ENCODE measurements at places on chromosomes 4 and X.

DNA sequence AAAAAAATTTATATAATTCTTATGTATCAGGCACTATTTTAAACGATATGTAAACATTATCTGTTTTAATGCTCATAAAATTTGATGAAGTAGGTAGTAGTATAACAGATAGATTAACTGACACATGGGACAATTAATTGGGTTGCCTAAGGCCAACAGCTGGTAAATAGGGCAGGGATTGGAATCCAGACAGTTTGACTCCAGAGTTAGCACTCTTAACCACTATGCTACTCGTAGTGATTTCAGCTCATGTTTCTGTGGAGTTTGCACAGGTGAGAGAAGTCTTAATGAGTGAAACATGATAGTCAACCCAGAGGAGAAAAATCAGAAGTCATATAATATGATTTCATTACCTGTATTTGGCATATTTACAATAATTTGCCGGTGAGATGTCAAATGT, 126.0 kb upstream of the WDFY3 start:
- DNase-seq: no peak

GRCh38 chrX:39692796-39693195, 405.0 kb downstream of the BCOR start:
- no peak for DNase-seq

GRCh38 chrX:72030431-72030830, 101.3 kb downstream of the RTL5 start:
- DNase-seq: no peak

DNA sequence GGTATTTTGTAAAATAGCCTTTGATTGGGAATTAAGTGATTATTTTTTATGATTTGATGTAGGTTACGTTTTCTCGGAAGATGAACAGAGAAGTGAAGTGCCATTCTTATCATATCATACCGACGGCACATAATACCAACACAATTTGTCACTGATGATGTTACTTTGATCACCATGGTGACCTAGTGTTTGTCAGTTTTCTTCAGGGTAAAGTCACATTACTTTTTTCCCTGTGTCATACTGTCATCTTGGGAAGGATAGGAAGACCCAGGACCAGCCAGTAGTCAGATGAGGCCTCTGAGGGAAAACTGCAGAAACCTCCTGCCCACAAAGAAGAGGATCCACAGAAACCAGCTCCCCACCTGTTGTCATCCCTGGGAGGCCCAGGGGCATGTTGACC, 1.3 kb upstream of the MAGEC1 start:
- DNase-seq: no peak

DNA sequence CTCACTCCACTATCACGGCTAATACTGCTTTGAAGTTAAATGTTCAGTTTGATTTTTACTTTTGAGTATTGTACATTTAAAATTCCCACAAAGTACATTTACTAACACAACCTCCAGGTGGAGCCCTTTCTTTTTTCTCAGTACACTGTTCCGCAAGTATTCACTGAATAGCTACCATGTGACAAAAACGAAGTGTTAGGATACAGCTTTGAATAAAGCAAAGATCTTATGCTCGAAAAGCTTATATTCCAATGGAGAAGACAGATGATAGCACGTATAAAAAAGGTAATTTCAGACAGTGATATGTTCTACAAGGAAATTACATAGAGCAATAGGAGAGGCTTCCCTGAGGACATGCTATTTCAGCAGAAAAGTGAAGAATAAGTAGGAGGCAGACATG, 60.7 kb upstream of the ABCG2 start:
- no peak for DNase-seq

- no peak for DNase-seq
Measured at GRCh38 chr4:4477796-4478195, 64.1 kb downstream of the STX18 start.

DNA sequence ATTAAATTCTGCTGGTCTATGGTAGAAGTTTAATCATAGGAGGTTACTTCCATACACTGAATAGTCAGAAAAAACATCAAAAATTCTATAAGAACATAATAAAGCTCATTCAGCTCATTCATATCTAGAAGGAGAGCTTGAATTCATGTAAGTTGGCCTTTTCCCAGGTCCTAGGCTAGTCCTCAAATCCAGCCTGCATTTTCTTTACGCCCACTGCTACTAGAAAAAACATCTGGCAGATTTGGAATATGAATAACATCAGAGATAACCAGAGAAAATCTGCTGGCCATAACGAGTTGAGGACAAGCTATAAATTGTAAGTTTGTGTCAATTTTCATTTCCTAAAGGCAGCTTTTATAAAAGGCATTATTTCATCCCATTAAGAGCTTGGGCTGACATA, 95.5 kb downstream of the MXRA5 start:
- DNase-seq: no peak

- no peak for DNase-seq
Measured at GRCh38 chrX:151981129-151981528, 6.7 kb upstream of the GABRE start.

DNA sequence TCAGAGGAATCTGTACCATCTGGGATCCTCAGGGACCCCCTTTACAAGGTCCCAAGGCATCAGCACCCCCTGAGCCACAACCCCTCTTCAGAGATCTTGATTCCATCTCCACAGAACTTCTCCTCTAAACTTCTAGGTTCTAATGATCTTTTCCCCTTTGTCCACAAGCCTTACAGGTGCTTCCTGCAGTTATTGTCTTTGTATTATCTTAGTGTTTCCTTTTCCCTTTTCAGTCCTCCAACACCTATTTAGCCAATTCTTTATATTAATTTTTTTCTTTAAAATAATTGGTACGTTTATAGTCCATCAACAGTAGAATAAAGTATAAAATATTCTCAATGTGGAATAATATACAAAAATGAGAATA, 35.2 kb upstream of the FAM241A start:
- DNase-seq: no peak

- no peak for DNase-seq
Measured at GRCh38 chrX:23879380-23880090, 28.2 kb downstream of the APOO start.

DNA sequence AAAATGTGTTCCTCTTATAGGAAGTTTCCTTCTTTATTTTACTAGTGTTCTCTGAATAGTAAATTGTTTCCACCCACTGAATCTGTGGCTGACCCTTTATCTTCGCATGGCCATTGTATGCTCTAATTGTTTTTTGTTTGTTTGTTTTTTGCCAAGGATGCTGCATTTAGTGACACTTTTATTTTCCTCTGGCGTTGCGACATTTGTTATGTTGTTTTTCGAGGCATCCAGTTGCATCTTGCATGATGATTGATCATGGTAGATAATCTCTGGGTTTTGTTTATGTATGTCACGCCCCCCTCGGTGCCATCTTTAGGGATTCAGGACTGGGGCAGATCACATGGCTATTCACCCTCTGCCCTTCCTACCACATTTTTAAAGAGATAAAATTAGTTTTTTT, 2.2 kb downstream of the NMU start:
- DNase-seq: no peak

- DNase-seq: no peak
Measured at GRCh38 chr4:55397520-55398321, 2.0 kb downstream of the TMEM165 start.

DNA sequence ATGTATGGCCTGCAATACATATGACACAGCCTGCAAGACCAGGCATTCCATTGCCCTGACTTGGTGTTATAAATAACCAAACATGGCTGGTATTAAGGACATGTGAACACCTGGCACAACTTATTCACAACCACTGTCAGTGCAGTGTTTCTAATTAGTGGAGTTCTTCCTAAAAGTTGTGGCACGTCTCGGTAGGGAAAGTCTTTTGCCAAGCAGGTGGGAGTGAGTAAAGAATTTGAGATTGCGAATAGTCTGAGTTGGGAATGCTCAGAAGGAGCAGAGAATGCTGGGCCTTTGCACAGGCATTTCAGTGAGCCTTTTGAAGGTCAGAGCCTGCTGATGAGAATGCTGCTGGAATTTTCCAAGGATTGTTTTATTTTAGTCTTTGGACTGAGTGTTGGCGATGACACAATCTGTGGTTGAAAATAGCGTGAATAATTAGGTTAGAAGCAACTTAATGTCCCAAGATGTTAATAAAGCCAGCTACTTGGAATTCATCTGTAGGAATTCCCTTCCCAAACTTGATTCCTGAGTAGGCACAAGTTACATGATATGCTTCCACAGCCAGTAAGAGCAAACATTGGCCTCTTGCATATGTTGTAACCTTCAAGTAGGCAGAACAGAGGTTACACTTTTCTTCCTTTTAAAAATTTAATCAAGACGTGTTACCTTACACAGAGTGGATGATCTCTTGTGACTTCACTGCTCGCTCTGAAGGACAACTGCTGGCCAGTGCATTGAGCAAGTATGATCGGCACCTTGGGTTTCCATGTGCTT, 83.6 kb upstream of the PGRMC2 start:
- no peak for DNase-seq

DNA sequence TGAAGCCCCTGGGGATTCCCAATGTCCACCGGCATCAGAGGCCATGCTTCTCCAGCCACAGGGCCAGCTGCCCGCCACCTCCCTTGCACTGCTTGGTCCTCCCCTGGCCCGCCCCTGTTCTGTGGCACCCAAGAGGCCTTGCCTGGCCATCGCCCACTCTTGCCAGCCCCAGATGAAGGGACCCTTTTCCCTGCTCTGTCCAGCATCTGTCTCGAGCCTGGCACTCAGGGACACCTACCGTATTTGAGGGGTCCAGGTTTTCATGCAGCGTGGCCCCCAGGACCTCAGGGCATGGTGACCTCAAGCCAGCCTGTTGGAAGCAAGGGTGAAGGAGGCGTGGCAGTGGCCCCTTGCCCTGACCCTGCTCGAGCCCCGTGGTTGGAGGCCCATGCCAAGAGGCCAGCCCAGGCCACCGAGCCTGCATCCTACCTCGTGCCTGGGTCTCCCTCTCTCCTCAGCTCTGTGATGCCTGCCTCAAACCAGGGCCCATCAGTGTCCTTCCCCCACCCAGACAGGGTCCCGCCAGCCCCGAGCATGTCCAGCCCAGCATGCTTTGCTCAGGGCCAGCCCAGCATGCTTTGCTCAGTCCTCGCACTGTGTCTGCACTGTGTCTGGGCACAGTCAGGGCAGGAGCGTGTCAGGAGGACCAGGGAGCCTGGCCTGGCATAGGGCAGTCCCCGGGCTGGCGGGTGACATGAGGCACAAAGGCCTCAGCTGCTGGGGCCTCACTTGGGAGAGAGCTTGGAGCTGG, 14.3 kb upstream of the FGFR3 start:
- no peak for DNase-seq

DNA sequence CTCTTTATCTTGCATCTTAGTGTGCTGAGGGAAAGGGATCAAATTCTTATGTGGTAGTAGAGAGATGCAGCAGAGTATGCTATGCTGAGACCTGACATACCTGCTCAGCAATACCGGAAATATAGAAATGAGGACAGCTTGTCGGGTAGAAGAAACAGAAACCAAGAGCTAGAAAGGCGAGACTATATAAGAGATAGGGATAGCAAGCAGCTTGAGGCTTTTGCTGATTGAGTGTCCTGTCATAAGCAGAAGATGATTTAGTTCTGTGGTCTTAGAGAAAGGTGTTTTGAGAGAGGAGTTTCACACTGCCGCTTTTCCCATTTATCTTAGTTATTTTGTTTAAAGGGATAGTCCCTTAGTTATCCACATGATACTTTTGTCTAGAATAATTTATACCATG, 31.7 kb downstream of the USP9X start:
- no peak for DNase-seq

- no peak for DNase-seq
Measured at GRCh38 chr4:55993994-55994663, 45.4 kb downstream of the CEP135 start.

DNA sequence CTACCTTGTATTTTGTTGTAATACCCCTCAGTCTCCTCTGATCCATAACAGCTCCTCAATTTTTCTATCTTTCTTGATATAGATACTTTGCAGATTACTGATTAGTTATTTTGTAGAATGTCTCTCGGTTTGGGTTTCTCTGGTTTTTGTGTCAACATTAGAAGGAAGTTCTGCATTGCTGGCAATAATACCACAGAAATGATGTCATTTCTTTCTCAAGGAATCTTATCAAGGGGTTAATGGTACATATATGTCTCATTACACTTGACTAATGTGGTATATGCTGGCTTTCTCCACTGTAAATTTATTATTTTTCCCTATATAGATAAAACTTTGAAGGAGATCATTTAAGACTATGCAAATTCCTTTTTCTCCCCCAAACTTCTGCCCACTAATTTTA, 183.6 kb upstream of the DKK2 start:
- no peak for DNase-seq

- DNase-seq: no peak
Measured at GRCh38 chr4:78345237-78345636, 206.3 kb upstream of the ANXA3 start.

DNA sequence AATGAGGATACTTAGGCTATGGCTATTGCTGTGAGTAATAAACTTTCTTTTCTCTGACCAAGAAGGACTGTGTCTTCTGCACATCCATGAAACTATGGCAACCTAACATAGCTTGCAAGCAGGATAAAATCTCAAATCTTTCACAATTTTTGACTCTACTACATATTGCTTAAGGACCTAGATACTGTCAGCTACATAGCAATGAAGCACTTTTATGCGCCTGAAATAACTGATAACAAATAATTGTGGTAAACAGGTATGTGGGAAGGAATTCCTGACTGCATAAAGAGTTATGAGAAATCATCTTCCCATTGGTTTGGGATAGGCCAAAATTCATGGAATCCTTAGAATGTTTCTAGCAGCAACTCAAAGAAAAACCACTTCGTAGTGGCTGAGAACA, 41.2 kb upstream of the PDGFC start:
- no peak for DNase-seq

GRCh38 chrX:151478058-151478457, 81.1 kb downstream of the VMA21 start:
- no peak for DNase-seq

DNA sequence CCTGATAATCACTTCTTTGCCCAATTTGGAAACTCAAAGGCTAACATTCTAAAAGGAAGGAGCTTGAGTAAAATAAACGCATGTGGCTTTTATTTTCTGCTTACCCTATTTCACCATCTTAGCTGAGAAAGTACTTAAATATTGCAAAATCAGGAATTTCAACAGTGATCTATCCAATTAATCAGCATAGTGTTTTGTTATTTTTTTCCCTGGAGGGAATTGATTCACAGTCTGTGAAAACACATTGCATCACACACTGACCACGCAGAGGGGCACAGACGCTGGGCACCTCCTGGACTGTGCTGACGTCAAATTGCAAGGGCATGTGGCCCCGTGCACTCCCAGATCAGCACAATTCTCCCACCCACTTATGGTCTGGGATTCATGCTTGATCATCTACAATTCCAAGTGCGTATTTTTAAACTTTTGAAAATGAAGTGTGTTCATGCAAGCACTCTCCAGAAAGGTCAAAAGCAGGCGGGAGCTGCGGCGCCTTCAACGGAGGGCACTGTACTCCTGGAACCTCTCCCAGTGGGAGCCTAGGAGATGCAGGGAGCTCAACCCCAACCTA, 320.6 kb upstream of the PPARGC1A start:
- no peak for DNase-seq

DNA sequence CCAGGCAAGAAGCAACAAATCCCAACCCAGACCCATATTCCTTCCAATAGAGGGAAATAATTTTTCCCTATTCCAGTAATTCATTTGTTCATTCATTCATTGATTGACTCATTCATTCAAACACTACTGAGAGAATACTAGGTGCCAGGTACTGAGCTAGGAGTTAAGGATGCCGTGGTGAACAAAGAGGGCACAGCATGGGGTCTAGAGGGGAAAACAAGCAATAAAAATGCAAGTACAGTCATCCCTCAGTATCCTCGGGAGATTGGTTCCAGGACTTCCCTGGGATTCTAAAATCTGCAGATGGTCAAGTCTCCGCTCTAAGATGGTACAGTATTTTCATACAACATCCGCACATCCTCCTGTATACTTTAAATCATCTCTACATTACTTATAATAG, 18.7 kb downstream of the RASGEF1B start:
- DNase-seq: no peak

GRCh38 chr4:70359115-70359661, 1.4 kb upstream of the SMR3A start:
- DNase-seq: no peak
